ENCODE measurements at places on chromosomes 6 and 20. TPM values are rescaled to one million over a fixed set of nuclear protein-coding genes. Genes with fewer than 3 reads are reported as not detected.

- DNase-seq, result no peak
These were observed 110.3 kb downstream of the BCAS1 start for GRCh38 chr20:53959911-53960578.

SLPI gene
- total RNA-seq, result 431 TPM

DNA sequence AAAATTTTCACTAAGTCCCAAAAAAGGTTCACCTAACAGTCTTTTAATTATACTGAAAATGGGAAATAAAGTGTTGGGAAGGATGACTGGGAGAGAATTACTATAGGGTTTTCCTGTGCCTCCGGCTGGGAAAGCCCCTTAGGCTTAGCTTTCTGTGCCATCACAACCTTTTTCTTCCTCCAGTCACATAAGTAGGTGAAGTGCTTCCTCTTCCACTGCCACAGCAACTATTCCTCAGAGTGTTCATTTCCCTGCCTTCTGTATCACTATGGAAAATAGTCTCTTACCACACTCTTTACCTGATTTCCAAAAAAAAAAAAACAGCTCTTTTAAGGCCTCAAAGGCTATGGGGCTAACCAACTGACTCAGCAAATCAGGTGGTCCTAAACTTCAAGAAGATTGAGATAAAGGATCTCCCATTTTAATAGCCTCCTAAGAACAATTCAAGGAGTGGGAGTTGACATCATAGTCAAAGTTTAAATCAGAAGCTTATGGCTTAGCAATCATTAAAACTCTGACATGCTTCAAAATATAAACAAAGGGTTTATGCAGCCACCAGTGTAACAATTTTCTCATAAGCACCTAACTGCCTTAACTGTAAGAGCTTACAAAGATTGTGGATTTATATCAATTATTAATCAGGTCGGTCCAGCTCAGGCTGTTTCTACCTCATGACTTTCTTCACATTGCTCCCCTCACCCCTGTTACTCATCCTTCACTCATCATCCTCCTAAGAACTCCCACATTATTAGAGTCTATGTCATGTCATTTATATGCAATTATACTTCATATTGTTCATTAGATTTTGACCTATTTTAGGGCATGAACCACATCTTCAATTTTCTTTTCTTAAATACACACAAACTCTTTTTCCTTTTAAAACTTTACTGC is 95.3 kb downstream of the RNGTT start:
- no peak for DNase-seq

- DNase-seq, result no peak
These were observed 65.5 kb upstream of the F13A1 start for GRCh38 chr6:6386010-6386409.

VIP gene
- 68.0 TPM for total RNA-seq

PPP2R5D gene
- total RNA-seq, result 26.3 TPM

RNF217 gene
- 26.0 TPM for total RNA-seq

SLC22A3 gene
- total RNA-seq, result 16.5 TPM
